ENCODE measurements at places on chromosomes 3 and 15. TPM values are rescaled to one million over a fixed set of nuclear protein-coding genes. Genes with fewer than 3 reads are reported as not detected.

DNA sequence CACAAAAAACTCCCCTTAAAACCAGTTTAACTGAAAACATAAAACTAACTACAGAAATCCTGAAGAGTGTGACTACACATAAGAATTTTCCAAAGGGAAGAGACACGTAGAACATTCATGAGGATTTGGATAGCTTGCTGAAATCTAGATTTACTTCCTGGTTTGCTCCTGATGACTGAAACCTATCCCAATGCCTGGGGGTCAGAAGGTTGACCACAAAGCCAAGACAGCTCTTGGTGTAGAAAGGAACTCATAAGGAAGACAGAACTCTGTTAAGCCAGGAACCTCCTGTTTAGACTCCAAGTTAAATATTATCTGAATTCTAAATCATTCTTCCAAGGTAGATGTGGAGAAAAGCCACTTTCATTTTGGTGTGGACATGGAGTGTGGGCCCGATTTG, 92.8 kb downstream of the TFG start:
- no peak for DNase-seq

DNA sequence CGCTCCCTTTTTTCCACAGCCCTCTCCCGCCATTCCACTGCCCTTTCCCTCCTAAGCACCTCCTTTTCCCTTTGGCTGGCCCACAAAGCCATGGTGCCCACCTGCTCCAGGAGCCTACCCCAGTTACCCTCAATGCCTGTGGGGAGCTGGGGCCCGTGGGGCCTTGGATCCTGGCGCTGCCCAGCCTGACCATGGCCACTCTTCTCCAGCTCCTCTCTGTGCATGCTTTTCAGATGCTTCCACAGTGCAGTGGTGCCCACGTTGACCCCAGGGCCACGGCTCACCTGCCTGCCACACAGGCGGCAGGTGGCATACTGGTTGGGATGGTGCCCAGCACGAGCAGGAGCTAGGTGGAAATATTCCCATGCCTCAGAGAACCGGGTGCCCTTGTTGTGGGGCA, 1.5 kb downstream of the ZBED2 start:
- DNase-seq, result no peak

DNA sequence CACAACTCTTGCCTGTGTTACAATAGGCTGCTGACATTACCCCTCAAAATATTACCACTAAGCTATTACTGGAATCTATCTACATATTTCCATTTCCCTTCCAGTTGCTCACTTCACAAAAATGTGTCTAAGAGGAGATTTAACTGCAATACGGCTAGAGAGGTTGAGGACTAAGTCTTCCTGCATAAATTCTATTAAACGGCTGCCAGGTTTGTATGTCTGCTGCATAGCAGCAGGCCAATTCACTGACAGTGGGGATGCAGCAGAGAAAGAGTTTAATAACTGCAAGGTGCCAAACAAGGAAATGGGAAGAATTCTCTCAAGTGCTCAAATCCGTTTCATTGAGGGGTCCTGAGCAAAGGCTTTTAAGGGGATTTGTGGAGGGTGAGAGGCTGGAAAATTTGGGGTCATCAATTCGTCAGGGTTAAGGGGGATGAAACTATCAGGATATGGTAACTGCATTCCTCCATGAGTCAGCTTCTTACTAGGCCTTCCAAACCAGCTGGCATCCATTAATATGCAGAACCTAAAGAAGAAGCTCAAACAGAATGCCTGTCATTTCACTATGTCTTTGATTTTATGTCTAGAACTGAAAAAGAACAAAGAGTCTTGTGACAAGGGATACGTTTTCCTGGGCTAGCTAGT, 675.6 kb downstream of the TBL1XR1 start:
- no peak for DNase-seq

DNA sequence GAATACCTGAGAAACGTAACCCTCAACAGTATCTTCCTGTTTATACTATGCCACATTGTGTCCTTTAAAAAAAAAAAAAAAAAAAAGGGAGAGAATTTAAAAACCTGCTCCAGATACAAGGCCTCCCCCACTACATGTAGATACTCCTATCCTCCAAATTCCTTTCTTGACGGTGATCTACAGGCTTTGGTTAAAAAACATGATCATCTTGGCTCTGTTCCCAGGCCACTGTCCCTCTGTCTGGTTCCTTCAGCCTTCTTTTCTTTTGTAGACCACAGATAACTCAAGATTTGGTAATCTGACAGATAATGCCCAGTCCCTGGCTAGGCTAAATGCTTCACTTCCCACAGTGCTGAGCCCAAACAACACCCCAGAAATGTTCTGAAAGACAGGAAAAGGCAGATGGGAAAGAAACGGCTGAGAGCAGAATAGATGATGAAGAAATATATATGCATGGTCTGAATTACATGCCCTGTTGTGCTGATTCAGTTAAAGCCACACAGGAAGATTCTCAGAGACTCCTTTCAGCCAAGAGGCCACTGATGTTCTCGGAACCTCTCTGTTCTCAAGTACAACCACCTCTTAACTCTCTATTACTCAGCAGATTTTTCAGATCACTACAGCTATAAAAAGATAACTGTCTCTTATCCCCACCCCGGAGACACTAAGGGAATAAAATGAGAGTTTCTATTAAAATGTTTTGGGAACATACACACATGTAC, 48.3 kb downstream of the NPTN start:
- no peak for DNase-seq

ACSBG1 gene
- 1.1 TPM for polyA plus RNA-seq

RNF7 gene
- polyA plus RNA-seq, result 111 TPM

CRABP1 gene
- polyA plus RNA-seq, result 52.7 TPM

SUSD5 gene
- 5.6 TPM for polyA plus RNA-seq

DNA sequence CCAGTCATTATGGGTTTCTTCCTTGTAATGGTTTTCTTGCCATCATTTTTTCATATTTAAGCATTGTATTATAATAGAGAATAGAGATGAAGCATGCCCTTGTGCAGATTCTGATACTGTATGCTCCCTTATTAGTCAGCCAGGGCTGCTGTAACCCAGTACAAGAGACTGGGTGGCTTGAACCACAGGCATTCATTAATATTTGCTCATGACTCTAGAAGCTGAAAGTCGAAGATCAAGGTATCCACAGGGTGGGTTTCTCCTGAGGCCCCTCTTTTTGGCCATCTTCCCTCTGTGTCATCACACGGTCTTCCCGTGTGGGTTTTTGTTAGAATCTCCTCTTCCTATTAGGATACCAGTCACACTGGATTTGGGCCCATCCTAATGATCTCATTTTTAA, 74.5 kb downstream of the FOXP1 start:
- DNase-seq, result no peak

DNA sequence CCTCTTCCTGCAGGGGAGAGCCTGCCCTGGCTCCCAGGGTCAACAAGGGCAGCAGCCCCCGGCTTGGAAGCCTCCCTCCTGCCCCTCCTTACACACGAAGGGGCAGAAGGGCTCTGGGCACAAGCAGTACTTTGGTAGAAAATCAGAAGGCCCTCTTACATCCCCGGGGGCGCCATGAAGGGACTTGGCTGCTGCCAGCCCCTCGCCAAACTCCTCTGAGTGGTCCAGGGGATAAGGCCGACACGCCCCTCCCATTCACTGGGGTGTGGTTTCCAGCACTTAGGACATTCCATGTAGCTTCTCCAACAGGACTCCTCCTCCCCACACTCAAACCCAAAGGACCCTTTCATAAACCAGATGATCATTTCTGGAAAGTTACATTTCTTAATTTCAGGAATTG, 1.2 kb upstream of the ST8SIA2 start:
- DNase-seq, result no peak

DNA sequence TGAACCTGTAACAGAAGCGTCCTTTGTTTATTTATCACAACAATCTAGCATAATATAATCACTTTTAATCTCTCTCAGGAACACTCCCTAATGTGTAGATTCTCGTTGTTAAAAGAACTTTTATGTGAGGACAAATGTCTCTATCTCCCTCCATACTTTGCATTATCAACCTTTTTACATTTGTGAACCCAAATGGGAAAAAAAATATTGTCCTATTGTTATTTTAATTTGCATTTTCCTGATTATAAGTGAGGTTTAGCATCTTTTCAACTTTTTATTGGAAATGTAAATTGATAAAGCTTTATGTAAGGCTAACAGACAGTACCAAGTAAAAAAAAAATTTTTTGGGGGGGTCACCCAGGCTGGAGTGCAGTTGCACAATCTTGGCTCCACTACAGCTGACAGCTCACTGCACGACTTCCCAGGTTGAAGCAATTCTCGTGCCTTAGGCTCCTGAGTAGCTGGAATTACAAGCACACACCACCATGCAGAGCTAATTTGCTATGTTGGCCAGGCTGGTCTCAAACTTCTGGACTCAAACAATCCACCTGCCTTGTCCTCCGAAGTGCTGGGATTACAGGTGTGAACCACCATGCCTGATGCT, 33.0 kb upstream of the DENND4A start:
- no peak for DNase-seq

- DNase-seq, result no peak
Measured at GRCh38 chr3:3443482-3443881, 264.0 kb upstream of the CRBN start.

DNA sequence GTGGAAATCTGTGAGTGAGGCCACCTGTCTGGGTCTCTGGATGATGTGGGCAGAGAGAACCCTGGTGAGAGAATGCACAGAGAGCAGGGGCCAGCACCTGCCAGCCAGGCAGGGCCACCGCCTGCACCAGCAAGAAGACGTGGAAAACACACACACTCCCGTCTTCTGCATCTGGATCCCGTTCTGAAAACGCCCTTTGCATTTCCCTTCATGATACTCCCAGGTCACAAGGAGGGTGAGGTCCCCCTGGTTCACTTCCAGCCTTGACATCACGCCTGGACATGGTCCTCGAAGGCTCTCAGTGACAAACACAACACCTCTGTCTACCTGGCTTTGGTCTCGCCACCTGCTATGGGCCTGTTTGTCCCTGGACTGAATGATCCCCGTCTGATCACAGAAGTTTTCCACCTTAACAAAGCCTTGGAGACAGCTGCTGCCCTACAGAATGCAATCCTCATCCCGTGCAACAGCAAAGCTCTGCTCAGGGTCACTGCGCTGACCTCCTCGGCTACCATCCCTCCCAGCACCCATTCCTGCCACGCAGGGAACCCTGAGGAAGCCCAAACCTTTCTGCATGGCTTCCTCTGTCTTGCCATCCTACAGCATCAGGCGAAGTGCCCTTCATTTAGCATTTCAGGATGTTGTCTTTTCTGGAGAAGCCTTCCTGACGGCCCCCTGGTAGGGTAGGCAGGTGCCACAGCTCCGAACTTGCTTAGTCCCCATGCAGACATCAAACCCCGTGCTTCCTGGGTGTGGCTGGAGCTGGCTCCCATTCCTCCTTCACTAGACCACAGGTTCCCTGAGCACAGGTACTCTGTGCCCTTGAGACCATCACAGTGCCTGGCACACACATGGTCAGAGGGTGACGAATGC, 122.5 kb downstream of the ATP10A start:
- DNase-seq, result no peak

TMEM212 gene
- polyA plus RNA-seq, result not detected

FETUB gene
- polyA plus RNA-seq, result 0.33 TPM

CYP8B1 gene
- polyA plus RNA-seq, result 0.83 TPM

DNA sequence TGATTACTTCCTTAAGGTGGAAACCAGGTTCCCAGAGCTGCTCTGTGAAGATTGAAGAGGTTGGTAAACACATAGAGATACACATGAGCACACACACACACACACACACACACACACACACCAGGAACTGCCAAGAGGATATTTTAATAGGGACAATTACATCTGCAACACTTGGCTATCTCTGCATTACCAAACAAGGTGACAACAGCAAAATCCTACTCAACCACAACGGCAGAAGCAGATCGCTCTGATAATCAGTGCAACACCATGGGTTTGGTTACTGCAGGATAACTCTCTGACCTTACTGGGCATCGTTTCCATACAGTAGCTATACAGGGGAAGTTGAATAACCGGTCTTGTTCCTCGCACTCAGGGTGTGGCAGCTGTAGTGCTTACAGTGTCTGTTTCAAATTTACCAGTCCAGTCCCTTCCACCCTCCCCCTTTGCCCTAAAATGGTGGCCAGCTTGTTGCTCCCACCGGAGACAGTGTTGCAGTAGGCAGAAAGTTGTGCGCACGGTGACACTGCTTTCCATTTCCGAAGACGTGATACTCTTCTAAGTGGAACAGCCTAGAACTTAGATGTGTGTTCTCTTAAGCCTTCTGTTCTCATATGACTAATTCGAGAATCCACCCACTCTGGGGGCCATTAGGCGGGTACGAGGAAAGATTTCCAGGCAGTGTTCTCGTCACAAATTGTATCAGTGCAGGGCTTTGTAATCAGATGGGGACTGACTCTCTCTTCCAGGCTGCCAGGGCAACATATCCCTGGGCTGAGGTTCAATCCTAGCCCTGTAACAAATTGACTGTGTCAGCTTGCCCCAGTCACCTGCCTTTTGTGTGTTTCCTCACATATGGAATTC, 176.2 kb downstream of the P3H2 start:
- no peak for DNase-seq

LTF gene
- polyA plus RNA-seq, result 2.3 TPM

USP13 gene
- polyA plus RNA-seq, result 14.1 TPM

- DNase-seq, result no peak
Measured at GRCh38 chr3:111737706-111738086, 121.4 kb upstream of the PHLDB2 start.

DNA sequence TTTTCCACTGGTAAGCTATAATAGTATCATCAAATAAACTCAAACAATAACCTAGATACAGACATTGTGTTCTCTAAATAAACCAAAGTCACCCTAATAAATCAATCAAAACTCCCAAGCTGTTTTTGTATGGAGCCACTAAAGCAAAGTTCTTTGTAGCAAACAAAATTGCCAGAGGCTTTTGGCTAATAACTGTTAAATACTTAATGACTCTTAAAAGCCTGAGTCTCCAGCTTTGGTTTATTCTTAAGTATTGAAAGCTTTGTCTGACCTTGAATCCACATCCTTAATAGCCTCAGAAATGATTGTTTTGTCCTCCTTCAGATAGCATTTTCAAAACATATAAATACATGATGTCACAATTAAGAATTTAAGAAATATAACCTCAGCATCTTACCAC, 725.3 kb downstream of the SI start:
- DNase-seq, result no peak

GRCh38 chr3:126445506-126445905, 30.2 kb downstream of the ZXDC start:
- no peak for DNase-seq

DNA sequence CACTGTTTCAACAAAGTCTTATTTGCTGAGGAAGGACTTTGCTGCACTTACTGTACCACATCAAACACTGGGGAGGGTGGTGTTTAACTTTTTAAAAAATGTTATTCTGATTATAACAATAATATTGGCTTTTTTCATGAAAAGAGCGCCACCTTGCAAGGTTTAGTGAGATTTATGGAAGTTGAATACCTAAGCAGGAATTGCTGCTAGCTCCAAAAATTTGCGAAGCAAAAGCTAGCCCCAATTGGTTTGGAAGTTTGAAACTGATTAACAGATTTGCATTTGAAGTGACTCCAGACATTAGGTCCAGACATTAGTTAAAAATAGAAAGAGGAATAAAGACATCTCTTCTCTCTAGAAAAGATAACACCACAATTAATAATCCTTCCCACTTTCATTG, 6.7 kb downstream of the ZIC1 start:
- DNase-seq, result no peak

SLCO2A1 gene
- 15.9 TPM for polyA plus RNA-seq

- no peak for DNase-seq
Measured at GRCh38 chr3:172520301-172520831, 2.9 kb downstream of the TNFSF10 start.

SERINC4 gene
- polyA plus RNA-seq, result not detected

- peak; percentile 44 for DNase-seq
Measured at GRCh38 chr3:179260949-179261765, 10.2 kb upstream of the KCNMB3 start.

- no peak for DNase-seq
Measured at GRCh38 chr3:13022348-13023234, 50.6 kb downstream of the IQSEC1 start.
